ENCODE measurements at places on chromosomes 4 and X. TPM values are rescaled to one million over a fixed set of nuclear protein-coding genes. Genes with fewer than 3 reads are reported as not detected.

Gene MOB1B
- total RNA-seq = 34.3 TPM

- DNase-seq = peak; percentile 90
Measured at GRCh38 chr4:24794916-24795665, at the start of gene SOD3. Gene SOD3 (plus strand): TSS chr4:24795573. CDS start chr4:24799522, 3,949 bp downstream.

DNA sequence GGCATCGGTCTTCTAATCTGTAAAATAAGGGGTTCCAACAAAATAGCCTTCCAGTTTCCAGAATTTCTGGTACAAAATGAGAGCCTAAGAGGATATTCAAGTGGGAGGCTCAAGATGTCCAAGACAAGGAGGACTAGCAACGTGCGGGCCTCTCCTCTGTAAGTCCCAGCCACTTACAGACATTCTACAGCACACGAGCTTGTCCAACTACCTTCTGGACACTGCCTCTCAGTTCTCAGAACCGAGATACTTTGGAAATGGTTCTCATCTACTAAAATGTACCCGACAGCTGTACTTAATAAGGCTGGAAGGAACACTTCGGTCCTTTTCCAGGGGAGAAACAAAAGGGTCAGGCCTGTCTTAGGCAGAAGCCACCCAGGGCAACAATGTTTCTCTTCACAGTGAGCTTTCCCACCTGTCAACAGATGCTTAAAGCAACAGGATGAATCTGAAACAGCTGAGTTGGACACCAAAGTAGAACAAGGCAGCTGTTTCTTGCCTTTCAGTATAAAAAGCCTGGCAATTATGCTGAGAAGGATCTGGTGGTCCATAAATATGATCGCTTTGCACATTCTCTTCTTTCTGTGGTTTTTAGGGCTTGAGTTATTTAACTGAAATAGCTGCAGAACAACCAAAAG, 127.0 kb downstream of the HS6ST2 start:
- no peak for DNase-seq

DNA sequence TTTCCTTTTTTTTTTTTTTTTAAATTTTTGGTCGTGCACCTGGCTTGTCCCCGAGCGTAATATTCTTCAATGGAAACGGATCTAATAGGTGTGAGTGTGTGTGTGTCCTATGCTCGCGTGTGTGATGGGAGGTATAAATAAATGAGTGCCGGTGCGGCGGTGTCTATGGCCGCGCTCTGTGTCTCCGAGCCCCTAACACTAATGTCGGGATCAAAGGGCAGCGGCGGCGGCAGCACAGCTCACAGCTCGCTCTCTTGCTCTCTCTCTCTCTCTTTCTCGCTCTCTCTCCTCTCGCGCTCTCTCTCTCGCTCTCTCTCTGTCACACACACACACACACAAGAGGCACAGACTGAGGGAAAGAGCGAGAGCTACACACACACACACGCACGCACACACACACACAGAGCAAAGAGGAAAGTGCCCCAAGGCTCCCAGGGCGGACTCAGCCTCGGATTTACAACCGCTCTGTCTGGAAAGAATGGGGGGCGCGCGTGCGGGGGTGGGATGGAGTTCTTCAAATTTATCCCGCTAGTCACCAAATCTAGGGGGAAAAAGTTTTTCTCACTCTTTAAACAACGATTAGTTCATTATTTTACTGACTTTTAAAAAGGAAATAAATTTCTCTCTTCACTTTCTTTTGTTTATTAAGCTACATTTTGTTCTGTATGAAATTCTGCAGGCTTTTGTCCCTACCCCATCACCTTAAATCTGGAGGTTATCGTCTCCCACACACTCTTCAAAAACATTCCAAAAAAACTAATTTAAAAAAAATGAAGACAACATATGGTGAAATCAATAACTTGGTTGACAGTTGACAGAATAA, at the start of gene ZNF827:
Gene ZNF827, minus strand, starts transcription at position 206 of the 823 bp plus-strand sequence. CDS start 416 bp downstream, outside the sequence.
- peak; percentile 69 for DNase-seq
